ENCODE measurements at places on chromosomes 16 and 17.
A peak's percentile ranks its signal among the peaks of the same experiment; 100 is the strongest.

- peak; percentile 78 for DNase-seq
These were observed 5.3 kb downstream of the NEURL4 start for GRCh38 chr17:7323731-7324437.

GRCh38 chr16:84528322-84528721 lies 23.9 kb upstream of the MEAK7 start:
- DNase-seq, result no peak

- peak; percentile 90 for DNase-seq
These were observed 550 bp upstream of the RNF213 start for GRCh38 chr17:80260069-80260535.

DNA sequence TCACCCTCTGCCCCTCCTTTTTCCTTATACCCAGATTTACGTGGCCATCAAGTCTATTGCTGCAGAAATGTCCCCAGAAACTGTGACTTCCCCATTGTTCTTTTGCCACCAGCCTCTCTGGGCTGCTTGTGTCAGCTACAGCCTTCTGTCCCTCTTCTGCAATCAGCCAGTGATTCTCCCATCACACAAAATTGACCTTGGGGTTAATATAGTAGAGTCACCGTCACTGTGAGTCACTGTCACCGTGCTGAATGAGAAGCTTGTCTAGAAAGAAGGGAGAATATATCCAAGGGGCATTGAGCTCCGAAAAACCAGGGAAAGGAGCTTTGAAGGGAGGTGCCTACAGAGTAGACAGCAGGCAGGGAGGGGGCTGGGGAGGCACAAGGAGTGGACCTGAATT lies 290.5 kb downstream of the HAPSTR1 start:
- no peak for DNase-seq

- DNase-seq, result no peak
These were observed 13.4 kb upstream of the TAOK1 start for GRCh38 chr17:29376667-29377270.

GRCh38 chr16:52491216-52491615 lies 55.7 kb downstream of the TOX3 start:
- no peak for DNase-seq

DNA sequence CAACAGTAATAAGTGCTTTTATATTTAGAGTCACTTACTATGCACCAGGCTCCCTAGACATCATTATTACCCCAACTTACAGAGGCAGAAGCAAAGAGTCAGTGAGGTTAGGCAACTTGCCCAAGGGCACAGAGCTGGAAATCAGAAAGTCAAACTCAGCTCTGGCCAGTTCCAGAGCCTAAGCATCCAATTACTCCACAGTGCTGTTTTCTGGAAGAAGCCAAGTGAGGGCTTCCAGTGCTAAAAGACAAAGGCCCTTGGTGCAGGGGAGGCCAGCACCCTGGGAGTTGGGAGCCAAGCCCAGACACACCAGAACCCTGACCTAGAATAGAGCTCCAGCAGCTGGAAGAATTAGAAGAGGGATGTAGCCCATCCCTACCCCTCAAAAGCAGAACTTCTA lies 40.2 kb downstream of the C17orf67 start:
- no peak for DNase-seq

DNA sequence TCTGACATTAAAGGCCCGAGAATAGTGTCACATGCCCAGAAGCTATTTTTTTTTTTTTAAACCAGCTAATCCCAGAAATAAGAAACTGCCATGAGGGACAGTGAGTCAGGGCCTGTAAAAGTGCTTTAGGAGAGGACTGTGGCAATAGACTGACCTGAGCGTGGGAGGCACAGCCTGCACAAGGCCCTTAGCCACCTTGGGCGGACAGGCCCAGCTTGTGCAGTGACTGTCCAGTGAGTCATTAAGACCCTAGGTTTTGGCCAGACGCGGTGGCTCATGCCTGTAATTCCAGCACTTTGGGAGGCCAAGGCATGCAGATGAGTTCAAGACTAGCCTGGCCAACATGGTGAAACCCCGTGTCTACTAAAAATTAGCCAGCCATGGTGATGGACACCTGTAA lies 343.0 kb upstream of the ZFHX3 start:
- DNase-seq, result no peak

- DNase-seq, result no peak
These were observed 24.8 kb downstream of the KLHDC4 start for GRCh38 chr16:87740909-87741424.

DNA sequence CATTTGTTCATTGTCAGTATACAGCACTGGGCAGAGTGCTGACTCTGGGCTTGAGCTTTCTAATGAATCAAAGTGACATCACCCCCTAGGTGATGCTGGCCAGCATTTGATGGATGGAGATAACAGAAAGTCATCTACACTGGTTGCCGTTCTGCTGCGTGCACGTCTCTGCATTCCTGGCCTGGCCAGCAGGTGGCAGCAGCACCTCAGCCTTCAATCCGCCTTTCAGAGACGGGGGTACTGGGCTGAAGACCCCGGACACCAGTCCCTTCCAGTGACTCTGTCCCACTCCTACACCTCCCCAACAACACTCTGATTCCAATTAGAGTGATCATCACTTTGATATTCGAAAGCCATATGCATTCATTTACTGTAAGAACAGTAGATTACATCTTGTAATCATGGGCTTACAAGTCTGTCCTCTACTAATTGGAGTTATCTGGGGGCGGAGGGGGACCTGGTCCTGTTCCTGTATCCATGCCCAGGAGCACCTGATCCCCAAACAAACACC lies 6.0 kb downstream of the CPSF4L start:
- DNase-seq, result peak; percentile 69

DNA sequence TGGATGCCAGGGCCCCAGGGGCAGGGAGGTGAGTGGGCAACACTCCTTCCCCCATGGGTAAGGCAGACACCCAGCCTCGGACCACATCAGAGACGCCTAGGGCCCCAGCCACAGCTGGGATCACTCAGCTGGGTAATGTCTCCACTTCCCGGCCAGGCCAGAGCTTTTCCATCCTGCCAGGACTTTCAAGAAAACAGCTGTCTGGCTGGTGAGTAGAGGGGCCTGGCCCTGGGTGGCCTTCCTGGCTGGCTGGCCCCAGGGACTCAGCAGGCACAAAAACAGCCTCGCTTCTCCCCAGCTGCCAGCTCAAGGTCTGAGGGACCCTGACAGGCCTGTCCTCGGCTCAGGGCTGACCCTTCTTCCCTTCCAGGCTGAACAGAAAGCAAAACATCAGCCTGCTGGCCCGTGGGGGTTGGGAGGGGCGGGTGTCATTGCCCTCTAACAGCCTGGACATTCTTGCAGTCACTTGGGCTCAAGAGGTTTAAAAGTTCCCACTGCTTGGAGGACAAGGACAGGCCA lies 45.3 kb upstream of the JPH3 start:
- no peak for DNase-seq

DNA sequence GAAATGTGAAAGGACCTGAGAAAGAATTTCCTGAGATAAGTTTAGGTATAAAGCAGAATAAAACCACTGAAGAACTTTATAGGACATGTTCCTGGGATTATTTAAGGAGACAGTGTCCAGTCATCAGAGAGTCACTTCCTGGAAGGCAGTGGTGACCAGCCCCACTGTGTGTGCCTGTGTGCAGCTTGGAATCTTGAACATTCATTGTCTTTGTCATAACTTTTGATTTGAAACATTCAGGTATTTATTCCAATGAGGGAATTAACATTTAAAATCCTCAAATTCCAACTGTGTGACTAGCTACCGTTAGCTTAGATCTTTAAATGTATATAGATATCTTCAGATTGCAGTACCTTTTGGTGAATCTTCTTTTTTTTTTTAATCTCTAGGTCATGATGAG lies 61.7 kb upstream of the MRC2 start:
- DNase-seq, result no peak

GRCh38 chr16:88549671-88550245 lies 20.4 kb upstream of the ZC3H18 start:
- no peak for DNase-seq

DNA sequence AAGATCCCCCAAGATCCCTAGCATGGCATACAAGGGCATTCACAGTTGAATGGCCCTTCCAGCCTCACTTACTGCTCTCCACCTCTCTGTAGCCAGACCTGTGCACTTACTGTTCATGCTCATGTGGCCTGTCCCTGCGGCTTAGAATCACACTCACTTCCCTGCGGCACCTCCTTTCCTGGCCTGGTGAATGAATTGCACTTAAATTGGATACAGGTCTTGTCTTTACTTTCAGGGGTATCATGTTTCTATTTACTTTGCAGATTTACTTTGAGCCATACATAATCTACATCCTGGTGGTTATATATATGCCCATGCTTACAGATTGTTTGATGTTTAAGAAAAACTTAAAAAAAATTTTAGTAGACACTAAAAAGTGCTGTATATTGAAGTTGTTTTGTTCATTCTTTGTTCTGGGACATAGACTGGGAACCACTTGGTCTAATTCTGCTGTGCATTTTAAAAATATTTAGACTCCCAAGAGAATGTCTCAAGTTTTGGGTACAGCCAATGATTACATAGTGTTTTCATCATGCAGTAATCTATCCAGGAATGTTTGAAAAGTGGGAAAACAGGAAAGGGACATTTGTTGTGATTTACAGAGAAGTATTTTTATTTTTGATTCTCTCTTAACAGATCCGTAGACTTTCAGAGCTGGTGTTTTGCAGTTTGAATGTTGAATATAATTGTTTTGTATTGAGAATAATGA lies 63.9 kb downstream of the NUP88 start:
- DNase-seq, result no peak

DNA sequence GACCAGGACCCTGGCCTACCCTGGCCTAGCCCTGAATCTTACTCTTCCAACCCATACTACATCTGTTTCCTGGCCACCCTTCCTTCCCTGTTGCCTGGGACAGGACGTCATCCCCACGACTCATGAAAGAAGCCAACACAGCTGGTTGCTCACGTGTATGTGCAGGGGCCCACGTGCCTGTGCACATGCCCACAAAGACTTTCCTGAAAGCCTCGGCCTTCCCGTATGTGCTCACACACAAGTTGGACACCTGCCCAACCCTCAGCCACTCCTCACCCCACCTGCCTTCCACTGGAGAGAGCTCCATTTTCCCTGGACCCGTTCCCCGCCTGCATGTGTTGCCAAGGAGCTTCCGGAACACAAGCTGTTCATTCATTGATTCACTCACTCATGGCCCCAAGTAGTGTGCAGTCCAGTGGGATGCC lies 7.0 kb downstream of the PLXDC1 start:
- no peak for DNase-seq

DNA sequence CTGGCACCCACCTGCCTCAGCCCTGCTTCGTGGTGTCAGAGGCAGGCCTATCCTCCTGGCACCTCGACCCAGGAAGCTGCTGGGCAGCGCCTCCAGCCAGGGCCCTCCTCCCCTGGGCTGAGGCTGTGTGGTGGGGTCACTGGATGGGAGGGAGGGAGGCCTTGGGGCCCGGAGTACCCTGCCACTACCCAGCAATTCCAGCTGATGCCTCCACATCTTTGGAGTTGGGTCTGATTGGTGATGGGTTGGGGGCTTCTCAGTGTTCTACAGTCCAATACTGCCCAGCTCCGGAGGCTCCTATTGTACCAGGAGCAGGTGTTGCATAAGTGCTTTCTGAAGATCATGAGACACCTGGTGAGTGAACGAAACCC lies 48.0 kb downstream of the USP22 start:
- DNase-seq, result no peak

GRCh38 chr17:73986641-73987177 lies 216.8 kb upstream of the RPL38 start:
- DNase-seq, result no peak

GRCh38 chr16:80518436-80518835 lies 22.4 kb upstream of the DYNLRB2 start:
- DNase-seq, result no peak

- no peak for DNase-seq
These were observed 4.6 kb downstream of the INPP5K start for GRCh38 chr17:1511756-1512321.

GRCh38 chr16:56607675-56608042 lies 725 bp upstream of the MT2A start:
- DNase-seq, result no peak

- DNase-seq, result no peak
These were observed 326.6 kb downstream of the PHKB start for GRCh38 chr16:47787696-47788095.

DNA sequence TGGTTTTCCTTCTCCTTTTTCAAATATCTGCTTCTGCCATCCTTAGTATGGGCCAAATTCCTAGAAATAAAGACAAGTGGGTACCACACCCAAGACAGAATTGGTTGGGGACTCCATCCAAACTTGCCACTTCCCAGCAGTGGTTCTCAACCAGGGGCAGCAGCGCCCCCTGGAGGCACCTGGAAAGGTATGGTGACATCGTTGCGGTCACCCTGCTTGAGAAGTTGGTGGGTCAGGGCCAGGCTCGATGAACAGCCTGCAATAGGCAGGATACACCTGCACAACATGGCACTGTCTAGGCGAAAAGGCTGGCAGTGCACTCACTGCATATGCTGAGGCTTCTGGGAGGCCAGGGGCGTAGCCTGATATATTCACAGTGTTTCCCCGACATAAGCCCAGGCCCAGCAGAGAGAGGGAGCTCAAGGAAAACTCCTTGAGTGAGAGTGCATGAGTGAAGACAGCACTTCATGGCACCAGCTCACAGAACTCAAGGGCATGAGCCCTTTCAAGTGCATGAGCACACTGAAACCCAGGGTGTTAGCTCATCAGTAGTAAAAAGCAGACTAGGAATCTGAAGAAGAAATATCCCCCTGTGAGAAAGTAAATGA lies 57.7 kb downstream of the CMC2 start:
- peak; percentile 53 for DNase-seq

DNA sequence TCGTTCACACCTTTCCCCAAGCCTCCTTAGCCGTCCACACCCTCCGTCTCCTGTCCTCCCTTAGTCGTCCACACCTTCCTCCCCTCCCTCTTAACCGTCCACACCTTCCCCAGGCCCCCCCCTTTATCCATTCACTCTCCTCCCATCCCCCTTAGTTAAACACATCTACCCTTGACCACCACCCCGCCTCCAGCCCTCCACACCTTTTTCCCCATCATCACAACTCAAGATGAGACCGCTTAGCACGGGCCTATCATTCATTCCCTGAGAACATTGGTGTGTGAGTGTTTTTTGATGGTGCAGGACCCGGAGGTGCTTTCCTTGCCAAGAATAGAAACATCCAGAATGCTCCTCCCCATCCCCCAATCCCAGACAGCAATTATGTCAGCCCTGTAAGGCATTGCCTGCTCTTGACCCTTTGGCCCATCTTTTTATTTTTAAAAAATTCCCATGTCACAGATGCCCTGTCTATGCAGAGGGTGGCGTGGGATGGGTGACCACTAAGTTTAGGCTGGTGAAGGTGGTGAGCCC lies 1.4 kb downstream of the TENT4B start:
- DNase-seq, result no peak

GRCh38 chr16:88678224-88678979 lies 7.9 kb downstream of the SNAI3 start:
- DNase-seq, result no peak

DNA sequence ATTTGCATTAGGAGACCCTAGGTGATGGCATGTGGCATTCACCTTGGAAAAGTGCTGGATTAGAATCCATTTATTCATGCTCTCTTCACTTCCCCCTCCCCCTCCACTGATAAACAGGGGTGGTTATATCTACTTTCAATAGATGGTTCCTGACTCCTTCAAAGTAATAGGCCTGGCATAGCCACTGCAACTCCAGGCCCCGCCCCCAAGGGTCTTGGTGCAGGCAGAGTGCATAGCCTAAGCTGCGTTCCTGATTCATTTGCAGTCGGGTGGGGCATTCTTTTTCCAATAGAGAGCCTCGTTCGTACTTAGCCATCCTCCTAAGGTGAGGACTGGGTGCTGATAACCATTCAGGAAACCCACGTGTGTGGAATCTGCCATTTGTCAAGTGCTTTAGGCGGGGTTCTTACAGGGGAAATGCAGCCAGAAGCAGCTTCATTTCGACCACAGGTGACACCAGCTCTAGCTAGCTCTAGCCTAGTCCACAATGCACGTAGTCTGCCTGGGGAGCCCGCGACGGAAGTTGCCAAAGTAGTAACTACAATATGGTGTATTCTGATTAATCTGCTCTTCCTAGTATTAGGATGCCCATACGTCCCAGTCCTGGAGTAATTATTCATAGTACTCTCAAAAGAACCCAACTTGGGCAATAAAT lies 11.1 kb downstream of the UBE2O start:
- DNase-seq, result no peak
